HT1080 (cell line): ENCODE measurements at places on chromosomes 1 and 21.

DNA sequence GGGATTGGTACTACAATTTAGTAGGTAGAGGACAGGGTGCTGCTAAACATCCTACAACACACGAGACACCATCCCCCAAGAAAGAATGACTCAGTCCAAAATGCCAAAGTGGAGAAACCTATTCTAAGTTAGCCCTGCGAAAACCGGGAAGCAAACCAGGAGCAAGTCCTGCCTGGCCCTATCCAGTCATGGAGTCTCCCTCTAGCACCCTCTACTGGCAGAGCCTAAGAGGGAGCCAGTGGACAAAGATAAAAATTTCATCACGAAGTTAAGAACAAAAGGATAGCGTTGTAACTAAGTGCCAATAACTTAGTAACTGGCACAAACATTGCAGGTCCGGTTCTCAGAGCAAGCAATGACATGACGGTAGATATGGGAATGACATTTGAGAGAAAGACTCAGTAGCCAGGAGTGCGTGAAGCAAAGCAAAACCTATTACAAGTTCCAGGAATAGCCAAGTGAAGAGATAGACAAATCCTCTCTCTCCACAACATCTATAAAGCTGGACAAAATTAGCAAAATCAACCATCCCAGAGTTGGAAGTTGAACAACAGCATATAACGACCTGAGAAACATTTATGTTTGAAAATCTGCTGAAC, 383.5 kb downstream of the OMA1 start:
- DNase-seq = peak; percentile 54

DNA sequence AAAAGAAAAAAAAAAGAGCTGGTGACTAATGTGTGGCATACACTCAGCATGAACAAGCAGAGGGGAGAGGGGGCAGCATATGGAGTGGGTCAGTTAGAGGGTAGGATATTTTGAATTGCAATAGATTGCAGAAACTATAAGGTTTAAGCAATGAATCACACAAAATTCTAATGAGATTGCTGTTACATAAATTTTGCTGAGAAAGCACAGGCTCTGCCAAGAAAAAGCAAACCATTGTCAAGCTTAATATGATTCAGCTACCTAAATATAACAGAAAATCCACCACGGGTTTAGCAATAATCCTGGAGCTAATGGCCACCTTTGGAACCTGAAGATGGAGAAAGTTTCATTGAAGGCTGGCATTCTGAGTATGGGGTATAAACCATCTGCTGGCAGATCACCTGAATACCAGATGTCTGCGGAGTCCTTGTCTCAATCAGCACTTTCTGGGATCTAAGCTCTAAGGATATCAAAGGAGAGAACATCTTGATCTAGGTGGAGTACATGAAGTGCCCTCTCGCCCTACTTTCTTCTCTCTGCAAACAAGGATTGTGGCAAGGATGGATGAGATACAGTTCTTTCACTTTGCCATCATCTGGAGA, 30.3 kb upstream of the ANGPTL7 start:
- DNase-seq = peak; percentile 94

GRCh38 chr1:9197186-9198099, 37.1 kb upstream of the H6PD start:
- no peak for DNase-seq

- no peak for DNase-seq
Observed at GRCh38 chr1:173210283-173210682, 3.2 kb upstream of the TNFSF4 start.

DNA sequence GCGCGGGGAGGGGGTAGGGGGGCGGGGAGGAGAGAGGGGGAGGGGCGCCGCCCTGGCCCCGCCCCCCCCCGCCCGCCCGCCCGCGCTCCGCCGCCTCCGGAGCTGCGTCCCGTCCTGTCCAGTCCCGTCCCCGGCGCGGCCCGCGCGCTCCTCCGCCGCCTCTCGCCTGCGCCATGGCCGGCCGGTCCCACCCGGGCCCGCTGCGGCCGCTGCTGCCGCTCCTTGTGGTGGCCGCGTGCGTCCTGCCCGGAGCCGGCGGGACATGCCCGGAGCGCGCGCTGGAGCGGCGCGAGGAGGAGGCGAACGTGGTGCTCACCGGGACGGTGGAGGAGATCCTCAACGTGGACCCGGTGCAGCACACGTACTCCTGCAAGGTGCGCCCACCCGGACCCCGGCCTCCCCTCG, at the start of gene AGRN:
Gene AGRN, plus strand, starts transcription at position 121 of the 405 bp plus-strand sequence. Its CDS starts 53 bp downstream, at position 174.
- DNase-seq = no peak

DNA sequence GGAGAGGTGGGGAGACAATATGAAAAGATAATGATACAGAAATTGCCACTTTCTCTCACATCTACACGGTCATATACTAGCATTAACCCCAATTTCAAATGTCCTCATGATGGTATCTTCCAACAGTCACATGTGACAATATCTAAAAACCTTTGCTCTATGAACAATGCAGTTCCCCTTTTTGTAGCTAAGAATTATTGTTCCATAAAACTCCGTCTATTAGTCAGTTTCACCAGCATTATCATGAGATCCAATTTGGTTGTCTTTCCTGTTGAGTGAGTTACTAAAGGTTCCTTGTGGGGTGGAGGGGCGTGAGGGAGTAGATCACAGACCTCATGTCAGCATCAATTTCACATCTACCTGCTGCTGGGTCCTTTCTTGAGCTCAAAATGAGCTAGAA, 1.7 kb downstream of the TIAM1 start:
- no peak for DNase-seq

DNA sequence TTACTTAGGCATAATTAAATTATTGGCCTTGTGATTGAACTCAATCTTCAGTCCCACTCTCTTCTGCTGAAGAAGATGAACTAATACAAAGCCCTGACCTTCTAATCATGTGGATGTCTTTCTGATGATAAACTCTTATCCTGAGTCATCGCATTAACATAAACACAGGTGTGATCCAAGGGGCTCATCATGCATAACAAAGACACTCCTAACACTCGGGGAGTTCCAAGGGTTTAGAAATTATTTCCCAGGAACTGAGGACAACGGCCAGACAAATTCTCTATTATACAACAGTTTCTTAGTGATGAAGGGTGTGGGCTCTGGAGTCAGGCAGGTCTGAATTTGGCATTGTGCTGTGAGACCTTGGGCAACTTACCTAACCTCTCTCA, 18.0 kb downstream of the DUSP10 start:
- DNase-seq = no peak

DNA sequence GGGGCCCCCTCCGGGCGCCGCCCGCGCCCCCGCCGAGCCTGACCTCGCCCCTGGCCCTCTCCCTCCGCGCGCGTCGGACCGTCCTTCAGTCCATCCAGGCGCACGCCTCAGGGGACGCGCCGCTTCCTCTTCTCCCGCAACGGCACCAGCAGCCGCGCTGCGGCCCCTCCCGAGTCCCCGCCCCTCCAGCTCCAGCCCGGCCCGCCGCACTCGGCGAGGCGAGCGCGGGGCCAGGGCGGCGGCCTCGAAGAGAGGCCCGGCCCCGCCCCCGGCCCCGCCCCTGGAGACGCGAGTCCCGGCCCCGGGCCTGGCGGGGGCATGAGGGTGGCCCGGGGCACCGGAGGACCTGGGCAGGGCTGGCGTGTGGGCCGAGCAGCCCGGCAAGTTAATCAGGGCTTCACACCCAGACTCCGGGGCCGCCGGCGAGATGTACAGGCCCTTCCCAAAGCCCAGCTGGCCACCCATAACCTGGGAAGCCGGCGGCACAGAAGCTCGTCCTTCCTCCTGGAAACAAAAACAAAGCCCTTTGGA, at the start of gene IGSF3:
Gene IGSF3, minus strand, starts transcription at position 159 of the 531 bp plus-strand sequence. CDS start 1,407 bp downstream, outside the sequence.
- DNase-seq = peak; percentile 51
